Choroid plexus epithelial cell (primary cell): ENCODE measurements at places on chromosomes 16 and 17.

DNA sequence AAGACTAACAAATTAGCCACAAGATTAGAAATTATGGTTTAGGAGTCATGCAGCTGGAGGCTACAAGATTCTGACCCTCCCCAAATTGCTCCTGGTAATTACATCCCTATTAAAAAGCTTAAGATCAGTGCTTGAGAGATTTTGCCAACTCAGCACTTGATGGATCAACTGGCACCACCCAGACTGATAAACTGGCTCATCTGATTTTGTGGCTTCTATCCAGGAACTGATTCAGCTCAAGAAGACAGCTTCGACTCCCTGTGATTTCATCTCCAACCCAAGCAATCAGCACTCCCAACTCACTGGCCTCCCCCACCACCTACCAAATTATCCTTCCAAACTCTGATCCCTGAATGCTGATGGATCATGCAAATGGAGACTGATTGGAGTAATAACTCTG lies 94.8 kb downstream of the TNFRSF13B start:
- DNase-seq, result no peak

DNA sequence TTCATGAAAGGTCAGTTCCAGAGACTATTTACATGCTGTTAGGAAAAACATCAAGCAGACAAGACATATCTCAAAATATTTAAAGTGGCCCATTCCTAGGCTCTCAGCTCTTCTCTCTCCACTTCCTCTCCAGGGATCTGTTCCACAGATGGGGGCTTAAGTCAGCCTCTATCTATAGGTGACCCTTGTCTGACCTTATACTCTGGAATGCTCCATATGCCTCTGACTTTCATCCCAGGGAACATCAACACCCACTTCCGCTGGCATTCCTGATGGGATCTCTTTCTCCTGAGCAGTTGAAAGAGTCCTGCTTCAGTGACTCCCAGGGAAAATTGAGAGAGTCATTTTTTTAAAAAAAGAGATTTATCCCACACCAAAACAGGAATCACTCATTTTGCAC lies 11.5 kb upstream of the WIPI1 start:
- DNase-seq, result no peak

- no peak for DNase-seq
Measured at GRCh38 chr17:39676198-39676819, 8.1 kb downstream of the PNMT start.

DNA sequence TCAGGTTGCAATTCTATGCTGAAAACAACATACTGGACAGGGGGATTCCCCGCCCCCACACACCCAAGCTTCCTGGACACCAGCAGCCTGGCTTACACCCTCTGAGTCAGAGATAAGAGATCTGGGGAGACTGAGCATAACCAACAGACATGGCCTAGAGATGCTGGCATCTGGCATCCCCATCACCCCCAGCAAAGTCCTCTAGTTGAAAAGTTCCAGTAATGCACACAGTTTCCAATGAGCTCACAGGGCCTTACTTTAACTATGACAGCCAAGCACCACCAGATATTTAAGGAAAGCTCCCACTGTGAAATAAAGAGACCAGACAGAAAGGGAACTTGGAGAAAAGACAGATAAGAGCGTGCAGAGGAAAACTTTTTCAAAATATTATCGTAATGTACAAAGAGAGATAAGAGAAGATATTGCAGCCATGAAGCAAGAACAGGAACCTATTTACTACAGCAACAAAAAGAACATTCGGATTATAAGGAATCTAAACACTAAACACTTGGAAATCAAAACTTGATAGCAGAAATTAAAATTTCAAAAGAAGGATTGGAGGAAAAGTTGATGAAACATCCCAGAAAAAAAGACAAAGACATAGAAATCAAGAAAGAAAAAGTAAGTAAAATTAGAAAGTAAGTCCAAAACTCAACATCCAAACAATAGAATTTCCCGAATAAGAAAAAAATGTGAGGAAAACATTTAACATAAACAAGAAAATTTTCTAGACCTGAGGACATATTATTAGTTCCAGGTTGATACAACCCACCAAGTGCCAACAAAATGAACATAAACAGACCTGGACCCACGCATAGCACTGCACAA lies 17.2 kb upstream of the ALOX15 start:
- peak; percentile 88 for DNase-seq

DNA sequence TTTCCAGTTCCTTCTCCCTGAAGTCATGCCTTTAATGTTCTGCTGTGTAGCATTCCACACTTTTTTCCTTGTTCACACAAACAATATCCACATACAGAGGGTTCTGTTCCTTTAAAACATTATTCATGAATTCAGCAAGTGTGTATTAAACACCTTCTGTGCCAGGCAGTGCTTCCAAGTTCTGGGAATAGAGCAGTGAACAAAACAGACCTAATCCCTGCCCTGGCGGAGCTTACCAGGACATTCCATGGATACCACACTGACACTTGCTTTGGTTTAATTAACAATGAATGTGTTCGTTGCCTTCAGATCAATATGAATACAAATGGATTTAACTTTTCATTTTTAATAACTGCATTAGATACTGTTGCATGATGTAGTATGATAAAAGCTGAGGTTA lies 57.9 kb upstream of the CLEC19A start:
- DNase-seq, result no peak

- no peak for DNase-seq
Measured at GRCh38 chr16:81112453-81112852, 16.3 kb upstream of the GCSH start.

- DNase-seq, result peak; percentile 94
Measured at GRCh38 chr16:83305092-83305491, 502.7 kb upstream of the HSBP1 start.

DNA sequence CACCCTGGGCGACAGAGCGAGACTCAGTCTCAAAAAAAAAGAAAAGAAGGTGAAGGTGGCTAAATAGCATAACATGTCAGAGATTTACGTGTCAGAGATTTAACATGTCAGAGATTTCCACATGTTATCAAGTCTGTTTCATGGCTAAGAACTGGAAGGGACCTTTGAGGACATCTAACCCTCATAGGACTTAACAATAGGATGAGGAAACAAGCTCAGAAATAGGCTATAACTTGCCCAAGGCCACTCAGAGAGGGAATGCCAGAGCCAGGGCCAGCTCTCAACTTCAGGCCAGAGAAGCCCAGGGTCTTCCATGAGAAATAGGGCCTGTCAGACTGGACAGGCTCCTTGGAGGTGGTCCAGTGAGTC lies 26.8 kb upstream of the ZNF629 start:
- no peak for DNase-seq

DNA sequence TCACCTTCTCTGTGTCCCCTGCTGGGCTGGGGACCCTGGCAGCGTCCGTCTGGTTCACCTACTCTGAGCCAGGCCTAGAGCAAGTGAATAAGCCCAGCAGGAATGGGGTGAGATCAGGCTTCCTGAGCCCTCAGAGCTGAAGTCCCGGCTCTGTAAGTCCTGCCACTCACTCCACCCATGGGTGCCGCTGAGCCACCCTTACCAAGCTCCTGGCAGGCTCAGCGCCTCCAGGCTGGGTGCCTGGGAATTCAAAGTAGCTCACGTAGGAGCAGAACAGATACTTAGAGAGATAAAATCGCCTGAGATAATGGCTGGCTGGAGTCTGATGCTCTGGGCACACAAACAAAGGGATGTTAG lies 9.8 kb upstream of the LASP1NB start:
- DNase-seq, result no peak

GRCh38 chr16:70604407-70605282 lies 41.7 kb upstream of the IL34 start:
- DNase-seq, result no peak

DNA sequence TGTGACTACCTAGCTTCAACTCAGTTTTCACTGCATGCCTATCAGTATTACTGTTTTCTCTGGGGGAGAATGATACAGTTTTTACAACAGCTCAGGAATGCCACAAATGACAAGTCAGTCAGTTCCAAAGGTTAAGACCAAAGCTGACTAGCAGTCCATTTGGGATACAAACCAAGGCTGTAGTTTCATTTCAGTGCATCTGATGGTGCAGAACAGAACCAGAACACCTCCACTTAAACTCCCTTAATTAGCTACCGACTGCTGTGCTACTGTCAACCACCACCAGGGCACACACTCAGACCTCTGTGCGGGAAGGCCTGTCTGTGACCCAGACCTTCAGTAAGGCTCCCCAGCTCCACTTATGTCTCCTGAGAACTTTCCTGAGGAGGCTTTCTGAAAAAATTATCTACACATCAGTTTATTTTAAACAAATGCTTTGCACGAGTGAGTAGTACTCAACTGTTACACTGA lies 20.4 kb downstream of the NFE2L1 start:
- DNase-seq, result peak; percentile 56

- DNase-seq, result peak; percentile 49
Measured at GRCh38 chr16:49700251-49701064, 155.5 kb downstream of the ZNF423 start.

DNA sequence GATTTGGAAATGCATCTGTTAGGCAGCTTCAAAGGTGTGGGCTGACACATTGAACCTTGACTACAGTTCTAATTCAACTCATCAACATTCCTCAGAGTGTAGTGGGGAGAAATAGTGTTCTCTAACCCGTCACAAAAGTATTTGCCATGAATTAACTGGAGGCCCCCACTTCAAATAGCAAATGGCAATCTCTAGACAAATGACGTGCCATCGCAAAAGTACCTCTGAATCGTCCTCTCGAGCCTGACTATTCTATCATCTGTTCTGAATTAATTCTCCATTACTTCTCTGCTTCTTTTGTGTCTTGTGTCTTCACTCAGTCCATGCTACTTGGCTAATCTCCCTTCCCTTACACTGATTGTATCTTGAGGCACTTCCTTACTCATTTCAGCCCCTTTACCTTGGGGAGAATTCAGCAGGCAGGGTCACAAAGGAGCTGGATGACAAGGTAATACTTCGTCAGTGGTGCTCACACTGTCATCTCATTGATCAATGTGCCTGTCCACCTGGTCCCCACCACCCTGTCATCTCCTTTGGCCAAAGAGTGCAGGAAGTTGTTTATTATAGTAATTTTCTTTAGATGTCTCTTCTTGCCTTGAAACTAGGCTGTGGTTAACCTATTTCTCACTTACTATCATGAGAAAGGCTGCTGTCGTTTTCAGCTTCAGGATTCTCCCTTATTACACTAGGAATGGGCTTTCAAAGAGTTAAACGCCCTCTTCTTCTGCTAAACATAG lies 108.4 kb downstream of the SYCE1L start:
- no peak for DNase-seq

DNA sequence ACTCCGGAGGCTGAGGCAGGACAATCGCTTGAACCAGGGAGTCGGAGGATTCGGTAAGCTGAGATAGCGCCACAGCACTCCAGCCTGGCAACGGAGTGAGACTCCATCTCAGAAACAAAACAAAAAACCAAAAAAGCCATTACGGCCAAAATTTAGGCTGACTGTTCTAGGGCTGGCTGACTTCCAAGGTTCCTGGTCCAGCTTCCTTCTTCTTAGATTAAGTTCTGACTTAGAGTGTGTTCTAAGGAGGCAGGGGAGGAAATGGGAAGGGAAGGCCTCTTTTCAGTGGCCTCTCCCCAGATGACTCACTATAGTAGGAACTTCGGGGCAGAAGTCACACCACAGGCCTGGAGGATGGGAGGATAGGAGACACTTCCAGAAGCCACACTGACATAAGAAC lies 27.7 kb upstream of the CLEC18B start:
- DNase-seq, result peak; percentile 83

GRCh38 chr16:29025218-29025617 lies 40.4 kb downstream of the LAT start:
- no peak for DNase-seq

GRCh38 chr17:27518048-27518447 lies 61.8 kb downstream of the KSR1 start:
- DNase-seq, result no peak

DNA sequence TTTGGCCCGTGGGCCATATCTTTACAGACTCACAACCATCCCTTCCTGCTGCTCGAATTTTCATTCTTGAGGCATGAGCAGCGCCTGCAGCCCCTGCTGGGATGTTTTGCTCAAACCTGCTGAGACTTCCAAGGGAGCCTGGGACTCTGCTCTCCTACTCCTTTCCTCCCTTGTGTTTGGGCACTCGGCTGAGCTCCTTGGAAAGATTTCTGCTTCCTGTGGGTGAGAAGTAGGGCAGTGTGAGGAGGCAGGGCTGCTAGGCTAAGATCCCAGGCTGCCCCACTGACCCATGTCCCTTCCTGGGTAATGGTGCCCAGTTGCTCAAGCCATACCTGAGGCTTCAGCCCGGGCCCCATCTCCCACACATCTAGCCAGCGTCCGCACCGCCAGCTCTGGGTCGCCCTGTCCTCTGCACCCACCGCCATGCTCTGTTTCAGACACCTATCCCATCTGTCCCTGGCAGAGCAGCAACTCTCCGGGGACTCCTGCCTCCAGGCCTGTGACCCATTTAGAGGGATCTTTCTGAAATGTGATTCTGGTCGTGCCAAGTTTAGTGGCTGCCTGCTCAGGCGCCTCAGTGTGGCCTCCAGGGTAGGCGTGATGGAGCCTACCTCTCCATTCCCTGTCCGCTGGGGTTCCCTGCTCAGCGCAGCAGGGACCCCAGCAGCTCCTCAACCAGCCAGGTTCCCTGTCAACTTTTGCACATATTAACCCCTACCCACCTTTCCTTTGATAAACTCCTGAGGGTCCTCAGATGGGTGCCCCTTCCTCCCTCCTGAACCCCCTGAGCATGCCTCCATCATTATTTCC lies 190.1 kb downstream of the CCDC182 start:
- DNase-seq, result peak; percentile 57

DNA sequence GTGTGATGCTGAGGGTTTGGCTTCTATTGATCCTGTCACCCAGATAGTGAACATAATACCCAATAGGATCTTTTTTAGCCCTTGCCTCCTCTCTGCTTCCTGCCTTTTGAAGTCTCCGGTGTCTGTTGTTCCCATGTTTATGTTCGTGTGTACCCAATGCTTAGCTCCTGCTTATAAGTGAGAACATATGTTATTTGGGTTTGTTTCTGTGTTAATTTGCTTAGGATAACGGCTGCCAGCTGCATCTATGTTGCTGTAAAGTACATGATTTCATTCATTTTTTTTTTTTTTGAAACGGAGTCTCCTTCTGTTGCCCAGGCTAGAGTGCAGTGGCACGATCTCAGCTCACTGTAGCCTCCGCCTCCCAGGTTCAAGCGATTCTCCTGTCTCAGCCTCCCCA lies 23.0 kb downstream of the DUS2 start:
- DNase-seq, result no peak

GRCh38 chr16:53534206-53534605 lies 31.2 kb upstream of the AKTIP start:
- DNase-seq, result no peak
